Activated gamma-delta T cell treated with anti-CD3 and anti-CD28 coated beads, Interleukin-2, amount 50 U/mL, for 16 hours (primary cell): ENCODE measurements at places on chromosomes 6 and 20.

GRCh38 chr20:952196-952795, 36.2 kb upstream of the ANGPT4 start:
- no peak for DNase-seq

GRCh38 chr6:119340796-119341487, 8.6 kb downstream of the MAN1A1 start:
- no peak for DNase-seq

GRCh38 chr6:78749326-78749725, 118.0 kb upstream of the IRAK1BP1 start:
- DNase-seq, result no peak

DNA sequence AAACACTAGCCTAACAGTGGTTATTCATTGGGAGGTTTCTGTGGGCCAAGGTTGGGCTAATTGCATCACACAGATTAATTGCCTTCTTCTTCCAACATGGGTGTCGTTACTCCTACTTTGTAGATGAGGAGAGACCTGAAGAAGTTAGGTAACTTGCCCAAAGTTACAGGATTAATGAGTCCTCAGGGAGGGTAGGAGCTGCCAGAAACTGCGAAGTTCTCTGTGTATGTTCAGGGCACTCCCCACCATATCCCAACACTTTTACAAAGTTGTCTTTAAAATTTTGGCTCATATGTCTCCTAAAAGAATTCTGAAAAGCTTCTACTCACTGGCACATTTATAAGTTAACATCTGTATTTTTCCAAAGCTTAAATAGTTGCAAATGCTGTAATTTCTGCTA, 323.5 kb upstream of the HSF2 start:
- DNase-seq, result no peak

- DNase-seq, result no peak
These were observed 30.0 kb upstream of the ZBP1 start for GRCh38 chr20:57650266-57650665.

- no peak for DNase-seq
These were observed 70.5 kb upstream of the MYLIP start for GRCh38 chr6:16058201-16058928.

- DNase-seq, result no peak
These were observed 40.8 kb downstream of the ZFAND3 start for GRCh38 chr6:37860226-37860839.
